Activated CD4-positive, alpha-beta T cell treated with anti-CD3 and anti-CD28 coated beads, Interleukin-2, Interleukin-4, amounts not matched to agents 100 ng/mL and 50 ng/mL, durations not matched to agents 16 hours and 8 hours (primary cell): ENCODE measurements at places on chromosomes 4 and X.

DNA sequence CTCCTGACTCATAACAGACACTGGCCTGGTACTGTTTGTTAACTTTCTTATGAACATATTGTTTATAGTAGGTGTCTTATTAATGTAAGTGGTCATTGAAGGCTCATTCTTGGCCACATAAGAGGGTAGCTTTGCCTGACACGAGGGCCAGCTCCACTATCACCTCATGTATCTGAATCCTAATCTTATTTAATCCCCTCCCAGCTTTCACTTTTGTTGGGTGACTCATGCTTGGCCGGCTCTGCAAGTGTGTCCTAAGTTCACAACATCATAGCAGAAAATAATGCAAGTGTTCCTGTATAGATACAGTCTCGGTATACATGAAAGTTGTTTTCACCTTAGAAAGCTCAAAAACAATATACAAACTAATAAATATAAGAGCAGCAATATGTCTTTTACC, 283.8 kb downstream of the IQCM start:
- no peak for DNase-seq

DNA sequence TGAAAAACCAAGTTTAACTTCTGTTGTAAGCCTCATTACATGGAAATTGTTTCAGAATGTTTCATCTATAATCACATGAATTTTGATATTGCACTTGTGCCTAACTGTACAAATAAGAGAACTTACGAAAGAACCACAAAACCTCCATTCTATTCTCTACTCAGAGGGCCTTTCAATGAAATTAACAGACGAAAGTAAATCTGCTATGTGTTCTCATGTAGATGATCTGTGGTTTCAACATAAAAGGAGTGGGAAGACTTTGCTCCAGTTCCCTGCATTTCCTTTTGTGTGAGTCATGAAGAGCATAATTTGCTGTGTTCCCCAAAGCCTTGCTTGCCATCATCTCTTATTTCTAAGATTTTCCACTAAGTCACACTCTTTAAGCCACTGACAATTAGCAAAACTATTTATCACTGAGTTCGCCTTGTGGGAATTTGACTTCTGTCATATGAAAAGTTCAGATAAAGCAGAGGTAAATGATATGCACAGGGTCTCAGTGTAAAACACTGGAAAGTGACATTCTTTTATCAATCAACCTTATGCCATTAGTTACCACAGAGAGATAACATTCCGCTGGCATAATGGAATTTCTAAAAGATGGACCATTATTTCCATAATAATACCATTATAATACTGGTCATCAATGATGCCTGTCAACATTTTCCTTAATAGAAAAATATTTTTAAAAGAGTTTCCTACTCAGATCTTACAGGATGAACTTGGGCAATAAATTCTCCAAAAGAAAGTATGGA, 329.8 kb downstream of the NR3C2 start:
- DNase-seq: no peak

- no peak for DNase-seq
These were observed 35.3 kb downstream of the HCCS start for GRCh38 chrX:11146411-11146810.

GRCh38 chrX:108735679-108736508, 469 bp downstream of the IRS4 start:
- no peak for DNase-seq

- DNase-seq: no peak
These were observed 255.5 kb downstream of the LDB2 start for GRCh38 chr4:16642897-16643296.

DNA sequence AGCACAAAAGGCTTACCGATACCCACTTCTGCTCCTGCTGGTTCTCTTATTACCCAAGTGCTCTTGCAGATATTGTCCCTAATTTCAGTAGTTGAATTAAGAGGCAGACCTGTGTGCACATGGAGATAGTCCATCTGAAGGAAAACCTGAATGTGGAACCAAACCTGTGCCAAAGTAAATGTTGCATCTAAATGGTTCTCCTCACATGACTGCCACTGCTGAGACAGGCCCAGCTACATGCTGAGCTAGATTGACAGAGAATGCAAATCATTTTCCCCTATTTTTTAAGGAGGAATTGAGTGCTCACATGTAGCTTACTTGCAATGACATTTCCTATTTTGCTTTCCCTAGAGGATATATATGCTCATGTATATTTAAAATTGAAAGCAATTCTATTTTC, 609.1 kb upstream of the TECRL start:
- DNase-seq: no peak

GRCh38 chrX:71221145-71221544, 1.9 kb upstream of the GJB1 start:
- DNase-seq: no peak

DNA sequence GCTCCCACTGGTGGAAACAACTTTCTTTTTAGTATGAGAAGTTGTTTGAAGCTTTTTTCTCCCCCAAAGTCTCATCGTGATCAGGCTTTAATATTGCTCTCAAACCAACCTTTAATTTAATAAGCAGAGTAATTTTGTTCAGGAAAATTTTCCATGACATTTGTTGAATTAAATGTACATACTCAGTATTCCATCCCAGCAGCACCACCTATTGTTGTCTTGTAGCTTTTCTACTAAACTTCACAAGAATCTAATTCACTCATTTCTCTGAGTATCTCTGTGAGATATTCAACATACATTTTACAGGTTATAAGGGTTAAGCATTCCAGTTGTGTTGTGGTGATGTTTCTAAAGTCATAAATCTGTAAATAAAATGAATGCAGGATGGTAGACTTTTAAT, 218.3 kb upstream of the HAND2 start:
- DNase-seq: no peak

DNA sequence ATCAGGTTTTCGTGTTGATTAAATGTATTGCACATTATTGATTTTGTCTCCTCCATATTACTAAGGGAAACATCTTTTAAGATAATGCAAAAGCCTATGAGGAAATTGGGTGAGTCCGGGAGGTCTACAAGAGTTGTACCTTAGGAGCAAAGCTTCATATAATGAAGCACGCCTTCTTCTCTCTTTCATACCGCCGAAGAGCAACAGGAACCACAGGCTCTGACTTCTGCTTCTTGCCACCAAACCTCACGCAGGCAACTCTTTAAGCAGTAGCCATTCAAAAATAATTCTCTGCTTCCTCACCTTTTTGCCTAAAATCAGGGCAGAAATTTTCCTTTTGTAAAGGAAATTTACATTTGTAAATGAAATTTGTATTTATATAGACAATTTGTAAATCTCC, 139.6 kb downstream of the SPRY1 start:
- DNase-seq: no peak

- no peak for DNase-seq
These were observed 24.7 kb downstream of the OFD1 start for GRCh38 chrX:13759152-13759718.

- DNase-seq: no peak
These were observed at the start of gene COL25A1 for GRCh38 chr4:109302361-109303139. COL25A1 (minus strand) TSS chr4:109302658.

GRCh38 chr4:178322524-178323183, 880.4 kb upstream of the AGA start:
- DNase-seq: no peak

- no peak for DNase-seq
These were observed 47.8 kb upstream of the DUSP21 start for GRCh38 chrX:44795945-44796450.

DNA sequence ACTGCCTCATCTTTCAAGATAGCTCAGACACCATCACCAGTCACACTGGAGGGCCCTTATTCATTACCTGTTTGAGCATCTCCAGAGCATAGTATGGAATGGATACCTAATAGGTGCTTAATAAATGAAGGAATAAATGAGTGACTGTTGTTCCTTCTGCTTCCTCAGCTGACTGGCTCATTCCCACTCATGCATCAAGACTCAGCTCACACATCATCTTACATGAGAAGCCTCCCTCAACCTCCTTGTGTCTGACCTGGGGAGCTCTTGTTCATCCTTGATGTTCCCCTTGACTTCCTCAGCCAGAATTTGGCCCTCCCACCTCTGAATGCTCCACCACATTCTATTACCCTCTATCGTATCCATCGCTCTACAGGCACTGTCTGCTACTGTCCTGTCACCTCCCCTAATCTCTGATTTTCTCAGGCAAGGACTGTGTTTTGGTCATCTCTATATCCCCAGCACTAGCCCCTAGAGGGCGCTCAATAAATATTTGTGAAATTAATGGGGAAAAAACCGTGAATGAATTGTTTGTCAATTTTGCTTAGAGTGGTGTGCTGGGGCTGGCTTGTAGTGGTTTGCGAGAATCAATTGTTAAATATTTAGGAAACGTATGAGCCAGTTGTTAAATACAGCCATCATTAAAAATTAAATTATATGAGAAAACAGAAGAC, 88.3 kb downstream of the NHSL2 start:
- peak; percentile 40 for DNase-seq

DNA sequence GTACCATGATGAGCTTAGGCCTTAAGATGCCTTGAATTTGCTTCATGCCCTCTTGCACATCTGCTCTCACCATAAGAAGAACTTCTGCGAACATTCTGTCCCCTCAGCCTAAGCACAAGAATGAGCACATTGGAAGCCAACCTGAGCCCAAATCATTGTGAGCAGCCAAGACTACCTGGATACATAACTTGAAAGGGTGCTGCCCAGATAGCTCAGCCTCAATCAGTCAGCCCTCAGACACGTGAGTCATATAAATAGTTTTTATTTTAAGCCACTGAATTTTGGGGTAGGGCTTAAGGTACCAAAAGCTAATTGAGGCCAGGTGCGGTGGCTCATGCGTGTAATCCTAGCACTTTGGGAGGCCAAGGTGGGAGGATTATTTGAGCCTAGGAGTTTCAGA, 27.5 kb upstream of the BBS12 start:
- peak; percentile 59 for DNase-seq

DNA sequence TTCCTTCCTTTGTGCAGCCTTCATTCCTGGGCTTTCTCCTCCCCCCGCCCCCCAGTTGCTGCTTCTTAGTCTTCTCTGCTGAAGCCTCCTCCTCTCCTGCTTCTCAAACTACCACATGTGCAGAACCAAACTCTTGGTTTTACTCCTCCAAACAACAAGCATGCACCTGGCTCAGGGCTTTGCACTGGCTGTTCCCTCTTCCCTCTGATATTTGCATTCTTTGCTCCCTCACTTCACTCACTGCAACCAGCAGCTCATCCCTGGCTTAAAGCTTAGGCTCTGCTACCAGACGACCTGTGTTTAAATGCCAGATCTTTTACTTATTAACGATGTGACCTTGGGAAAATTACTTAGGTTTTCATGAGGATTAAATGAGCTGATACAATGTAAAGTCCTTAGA, 51.4 kb downstream of the MED28 start:
- no peak for DNase-seq

DNA sequence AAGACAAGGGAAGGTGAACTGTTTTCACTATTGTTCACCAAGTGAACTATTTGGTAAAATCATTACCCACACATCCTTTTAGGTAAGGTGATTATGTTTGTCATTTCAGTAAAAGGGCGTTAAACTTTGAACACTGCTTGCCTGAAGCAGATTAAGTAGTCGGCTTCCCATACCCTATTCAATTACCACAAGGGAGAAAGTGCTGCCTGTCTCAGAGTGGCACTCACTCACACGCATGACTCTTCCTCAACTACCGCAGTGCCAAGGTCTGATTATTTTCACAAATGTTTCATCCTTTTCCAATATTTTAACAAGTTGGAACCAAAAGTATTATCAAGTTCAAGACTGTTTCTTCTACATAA, 11.0 kb downstream of the VEGFC start:
- DNase-seq: no peak

GRCh38 chr4:98343626-98344025, 82.4 kb downstream of the RAP1GDS1 start:
- no peak for DNase-seq

DNA sequence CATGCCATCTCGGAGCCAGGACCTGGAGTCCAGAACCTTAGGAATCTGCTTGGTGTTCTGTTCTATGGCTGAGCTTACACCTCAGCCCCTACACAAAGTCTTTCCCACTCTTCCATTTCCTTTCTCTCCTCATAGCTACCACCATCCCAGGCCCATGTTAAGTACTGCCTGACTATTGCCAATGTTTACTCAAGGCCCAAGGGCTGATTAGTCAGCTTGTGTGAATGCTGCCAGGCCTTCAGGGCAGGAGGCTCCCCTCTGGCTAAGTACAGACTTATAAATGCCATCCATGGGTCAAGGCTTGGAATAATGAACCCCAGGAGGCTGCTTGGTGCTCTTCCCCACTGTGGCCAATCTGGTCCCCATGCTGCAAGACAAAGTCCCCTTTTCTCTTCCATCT, 411.6 kb upstream of the MAGEB18 start:
- DNase-seq: no peak

DNA sequence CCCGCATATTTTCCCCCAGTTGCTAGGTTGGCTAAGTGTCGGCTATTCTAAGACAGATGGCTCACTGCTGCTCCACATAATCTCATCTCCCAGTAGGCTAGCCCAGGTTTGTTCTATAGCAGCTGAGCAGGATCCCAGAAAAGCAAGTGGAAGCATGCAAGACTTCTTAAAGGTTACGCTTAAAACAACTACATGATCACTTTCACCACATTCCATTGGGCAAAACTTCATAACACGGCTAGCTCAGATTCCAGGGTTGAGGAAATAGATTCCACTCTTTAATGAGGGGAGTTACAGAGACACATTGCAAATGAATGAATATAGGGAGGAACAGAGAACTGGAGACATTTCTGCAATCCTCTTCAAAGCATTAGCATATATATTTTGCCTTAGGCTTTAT, 12.9 kb upstream of the RAB33B start:
- no peak for DNase-seq

DNA sequence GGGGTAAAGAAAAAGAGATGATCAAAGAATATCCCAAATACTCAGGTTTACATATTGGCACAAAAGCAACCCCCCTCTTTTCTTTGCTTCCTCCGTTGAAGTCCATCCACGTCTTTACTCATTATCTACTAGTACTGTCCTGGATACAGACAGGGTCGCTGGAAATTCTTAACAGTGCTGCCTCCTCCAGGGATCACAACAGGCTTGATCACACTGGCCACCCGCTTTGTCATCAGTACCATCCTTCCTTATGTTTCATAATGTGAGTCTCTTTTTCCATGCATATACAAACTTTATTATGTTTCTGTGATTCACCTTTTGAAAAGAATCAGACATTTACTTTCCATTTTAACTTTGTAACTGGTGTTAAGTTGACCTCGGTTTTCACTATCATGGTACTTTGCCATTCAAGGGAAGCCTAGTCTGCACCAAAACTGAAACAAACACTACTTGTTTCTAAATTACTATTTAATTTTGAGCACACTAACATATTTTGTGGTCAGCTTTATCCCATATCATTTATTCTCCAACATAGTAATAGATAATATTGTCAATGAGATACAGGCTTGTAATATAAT, 387.5 kb upstream of the PPP1R2C start:
- peak; percentile 3 for DNase-seq

- no peak for DNase-seq
These were observed 33.8 kb downstream of the CRLF2 start for GRCh38 chrX:1178580-1179057.
